Skeletal muscle cell (primary cell): ENCODE measurements at places on chromosomes 16 and 17.

- no peak for DNase-seq
Measured at GRCh38 chr17:77697480-77698400, 260.8 kb upstream of the TNRC6C start.

DNA sequence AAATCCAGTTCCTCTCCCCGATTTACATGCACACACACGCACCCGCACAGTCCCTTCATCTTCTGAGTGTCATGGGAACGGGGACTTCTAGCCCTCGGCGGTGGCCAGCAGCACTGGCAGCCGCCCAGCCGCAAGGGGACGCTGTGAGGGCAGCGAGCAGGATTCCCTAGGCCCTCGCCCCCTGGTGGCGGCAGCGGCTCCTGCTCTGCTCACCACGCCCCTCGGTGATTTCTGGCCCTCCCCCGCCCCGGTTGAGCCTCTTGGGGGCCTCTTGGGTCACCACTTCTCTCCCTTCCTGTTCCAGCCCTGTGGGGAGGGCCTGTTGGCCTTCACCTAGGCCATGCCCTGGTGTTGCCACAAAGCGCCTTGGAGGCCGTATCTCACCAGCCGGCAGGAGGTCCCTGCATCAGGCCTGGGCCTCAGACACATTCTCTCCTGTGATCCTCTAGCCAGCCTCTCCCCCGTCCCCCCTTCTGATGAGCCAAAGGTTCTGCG, 75.2 kb upstream of the KSR1 start:
- DNase-seq: no peak

DNA sequence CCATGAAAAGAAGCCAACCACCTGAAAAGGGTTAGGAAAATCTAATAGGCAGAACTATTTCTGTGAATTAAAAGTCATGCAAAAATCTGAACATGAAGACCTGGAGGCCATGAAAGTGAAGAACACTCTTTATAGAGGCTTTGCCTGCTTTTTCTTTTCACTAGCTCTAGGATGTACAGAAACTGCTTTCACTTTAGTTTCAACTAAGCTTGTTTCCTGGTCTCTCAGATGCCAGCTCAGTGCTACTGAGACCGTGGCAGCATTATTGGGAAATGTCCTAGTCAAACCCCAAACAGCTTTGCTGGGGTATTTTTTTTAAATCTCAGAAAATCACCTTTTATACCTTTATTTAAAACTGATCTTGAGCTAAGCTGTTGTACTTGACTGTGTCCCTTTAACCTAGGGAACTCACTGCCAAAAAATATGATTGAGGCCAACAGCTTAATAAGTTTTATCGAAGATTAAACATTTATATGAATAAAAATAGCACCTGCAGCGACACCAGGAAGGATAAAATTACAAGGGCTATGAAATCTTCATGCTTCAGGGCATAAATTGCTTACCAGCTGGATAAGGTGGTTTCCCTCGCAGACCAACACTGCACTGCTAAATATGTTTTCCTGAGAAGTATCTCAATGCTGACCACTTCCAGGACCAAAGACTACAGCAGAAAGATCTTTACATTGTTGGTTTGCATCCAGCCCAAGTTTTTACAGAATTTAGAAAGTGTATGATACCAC, 621.8 kb upstream of the ZFHX3 start:
- no peak for DNase-seq

DNA sequence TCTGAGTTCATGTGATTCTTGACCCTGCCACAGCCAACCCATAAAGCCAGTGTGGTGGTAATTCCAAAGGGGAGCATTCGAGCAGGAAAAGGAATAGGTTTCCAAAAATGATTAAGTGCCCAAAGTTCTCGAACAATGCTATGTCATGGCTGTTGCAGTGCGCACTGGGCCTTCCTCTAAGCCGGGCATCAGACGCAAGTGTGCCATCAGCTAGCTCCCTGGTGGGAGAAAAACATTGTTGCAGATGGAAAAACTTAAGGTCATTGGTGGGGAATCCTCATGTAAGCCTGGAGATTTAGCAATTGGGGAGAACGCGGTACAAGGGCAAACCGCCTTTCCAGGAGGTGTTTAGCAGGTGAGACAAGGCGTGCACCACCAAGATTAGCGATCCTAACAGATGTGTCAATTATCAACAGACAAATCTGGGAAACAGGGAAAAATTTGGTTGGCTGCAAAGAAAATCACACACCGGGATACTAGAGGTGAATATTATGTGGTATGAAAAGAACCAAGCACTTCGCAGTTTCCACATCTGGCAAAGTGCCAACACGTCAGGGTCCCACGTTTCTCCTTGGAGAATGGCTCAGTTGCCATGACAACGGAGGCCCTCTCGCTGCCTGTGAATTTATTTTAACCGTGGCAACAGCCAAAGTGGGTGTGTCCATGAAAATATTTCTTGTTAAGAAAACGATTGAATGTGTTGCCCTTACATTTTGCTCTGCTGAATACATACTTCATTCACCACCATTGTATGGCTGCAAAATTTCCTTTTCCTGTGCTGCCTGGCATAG, 118.5 kb upstream of the CACNG5 start:
- no peak for DNase-seq

- no peak for DNase-seq
Measured at GRCh38 chr17:72476575-72476986, 355.8 kb downstream of the SOX9 start.

GRCh38 chr17:74116087-74116717, 87.3 kb upstream of the RPL38 start:
- no peak for DNase-seq

GRCh38 chr16:86630471-86630870, 52.1 kb downstream of the FOXL1 start:
- no peak for DNase-seq

DNA sequence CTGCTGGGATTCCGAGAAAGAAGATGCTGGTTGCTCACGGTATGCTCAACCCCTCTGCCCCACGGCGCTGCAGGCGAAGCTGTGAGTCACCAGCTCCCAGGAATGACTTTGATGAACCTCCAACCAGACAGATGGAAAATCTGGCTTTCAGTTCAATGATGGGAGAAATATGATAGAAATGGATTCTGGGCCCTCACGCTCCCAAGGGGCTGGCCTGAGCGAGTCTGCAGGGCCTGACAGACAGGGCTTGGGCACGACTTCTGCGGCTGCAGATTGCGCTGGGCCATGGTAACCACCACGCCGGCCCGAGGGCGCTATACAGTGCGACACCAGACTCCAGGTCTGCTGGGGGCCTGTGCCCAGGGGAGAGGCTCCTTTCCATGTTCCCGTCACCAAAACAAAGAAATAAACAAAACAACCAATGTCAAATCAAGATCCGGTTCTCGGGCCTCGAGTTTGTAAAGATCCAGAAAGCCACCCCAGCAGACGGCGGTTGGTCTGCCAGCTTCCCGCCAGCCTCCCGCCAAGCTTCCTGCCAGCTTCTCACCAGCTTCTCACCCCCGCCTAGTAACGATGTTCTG, 11.1 kb upstream of the ABR start:
- DNase-seq: no peak

- DNase-seq: no peak
Measured at GRCh38 chr16:50841081-50841886, 99.4 kb downstream of the CYLD start.

DNA sequence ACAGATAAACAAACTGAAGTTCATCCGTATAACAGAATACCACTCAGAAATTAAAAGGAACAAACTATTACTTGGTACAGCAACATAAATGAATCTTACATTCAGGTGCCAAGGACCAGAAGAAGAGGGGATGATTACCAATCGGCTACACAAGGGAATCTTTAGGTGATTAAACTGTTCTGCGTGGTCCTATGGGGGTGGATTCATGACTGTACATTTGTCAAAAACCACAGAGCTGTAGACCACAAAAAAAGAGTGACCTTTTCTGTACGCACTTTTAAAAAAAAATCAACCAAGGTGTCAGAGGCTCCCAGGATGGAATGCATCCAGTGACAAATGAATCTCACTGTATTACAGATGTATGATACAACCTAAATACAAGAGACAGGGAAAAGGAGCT, 110.8 kb downstream of the CDYL2 start:
- DNase-seq: no peak

DNA sequence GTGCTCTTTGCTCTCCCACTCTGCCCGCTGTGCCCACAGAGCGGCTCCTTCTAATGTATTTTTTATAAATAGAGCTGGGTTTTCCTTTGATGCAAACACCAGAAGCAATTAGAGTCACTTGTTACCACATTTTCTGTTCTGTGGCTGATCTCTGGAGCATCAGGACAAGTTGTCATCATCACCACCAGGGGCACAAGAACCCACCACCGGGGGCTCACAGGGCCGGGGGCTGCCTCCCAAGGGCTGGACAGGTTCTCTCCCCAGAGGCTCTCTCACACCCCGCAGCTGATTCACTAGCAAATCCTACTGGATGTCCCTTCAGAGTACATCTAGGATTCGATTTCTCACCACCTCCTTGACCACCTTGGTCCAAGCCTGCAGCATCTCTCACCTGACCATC, 18.5 kb downstream of the C16orf82 start:
- no peak for DNase-seq

DNA sequence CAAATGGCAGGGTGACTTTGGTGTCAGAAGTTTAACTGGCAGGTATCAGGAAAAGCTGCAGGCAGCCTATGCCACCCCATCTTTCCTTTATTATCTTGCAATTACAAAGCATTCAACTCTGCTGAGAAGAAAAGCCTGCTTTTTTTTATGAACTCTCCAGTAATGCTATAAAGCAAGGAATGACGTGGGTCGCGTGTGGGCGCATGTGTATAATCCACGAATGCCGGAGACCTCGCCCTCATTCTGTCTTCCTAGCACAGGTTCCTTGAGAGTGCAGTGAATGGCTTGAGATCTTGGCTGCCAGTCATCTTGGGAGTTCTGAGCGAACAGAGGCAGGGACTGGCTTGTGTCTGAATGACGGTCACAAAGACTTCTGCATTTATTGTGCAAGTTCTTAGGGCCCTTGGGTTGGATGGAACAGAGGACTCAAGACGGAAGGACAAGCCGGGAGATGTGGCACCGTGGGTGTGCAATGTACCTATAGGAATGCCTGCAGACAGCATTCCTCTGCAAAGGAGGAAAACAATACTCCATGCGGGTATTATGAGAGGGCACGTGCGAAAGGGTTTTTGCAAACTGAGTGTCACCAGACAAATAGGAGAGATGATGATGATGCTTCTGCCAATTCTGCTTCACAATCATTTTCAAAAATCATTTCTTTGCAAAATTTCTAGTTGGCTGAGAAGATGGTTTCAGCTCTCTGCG, 96.1 kb upstream of the ELAC2 start:
- no peak for DNase-seq

- no peak for DNase-seq
Measured at GRCh38 chr16:77227745-77228144, 28.5 kb downstream of the SYCE1L start.

DNA sequence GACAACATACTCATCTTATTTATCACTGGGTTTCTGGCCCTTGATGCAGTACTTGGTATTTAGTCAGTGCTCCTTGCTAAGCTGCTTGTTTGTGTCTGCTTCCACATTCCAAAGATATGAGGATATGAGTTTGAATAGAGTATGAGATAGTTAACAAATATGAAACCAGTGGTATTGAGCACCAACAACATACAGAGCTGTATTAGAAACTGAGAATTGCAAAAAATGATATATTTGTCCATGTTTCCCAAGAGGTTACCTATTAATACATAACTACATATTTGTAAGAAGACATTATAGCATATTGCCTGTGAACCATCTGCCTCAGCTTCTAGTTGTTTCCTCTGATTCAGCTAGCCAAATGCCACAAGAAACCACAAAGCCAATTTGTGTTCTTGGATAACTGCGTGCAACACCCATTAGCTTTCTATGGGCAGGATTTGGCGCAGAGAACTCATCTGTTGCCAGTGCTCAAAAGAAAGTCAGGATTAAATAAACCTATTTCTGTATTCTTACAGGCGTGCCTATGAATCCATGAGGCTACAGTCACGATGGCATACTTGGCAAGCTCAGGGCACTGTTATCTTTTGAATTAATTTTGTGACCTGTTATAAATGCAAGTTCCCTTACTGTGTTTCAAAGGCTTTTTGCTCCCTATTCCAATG, 194.4 kb downstream of the MAP2K6 start:
- peak; percentile 82 for DNase-seq

DNA sequence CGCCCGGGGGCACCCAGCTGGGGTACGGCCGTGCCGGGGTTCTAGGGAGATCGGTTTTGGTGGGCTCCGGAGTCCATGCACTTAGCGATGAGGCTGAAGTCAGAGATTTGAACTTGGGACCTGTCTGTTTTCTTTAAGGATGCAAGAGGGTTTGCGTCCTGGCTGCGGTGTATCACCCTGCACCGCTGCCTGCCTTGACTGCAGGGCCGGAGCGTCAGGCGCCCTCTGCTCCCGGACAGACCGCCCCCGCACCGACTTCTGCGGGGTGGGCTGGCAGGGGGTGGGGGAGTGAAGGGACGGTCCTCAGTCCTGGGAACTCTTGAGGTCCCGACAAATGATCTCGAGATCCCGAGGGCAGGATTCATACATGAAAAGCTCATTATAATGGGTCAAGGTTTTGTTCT, 701 bp downstream of the PDP2 start:
- no peak for DNase-seq

GRCh38 chr17:19619705-19620325, 28.7 kb upstream of the ALDH3A2 start:
- DNase-seq: no peak

DNA sequence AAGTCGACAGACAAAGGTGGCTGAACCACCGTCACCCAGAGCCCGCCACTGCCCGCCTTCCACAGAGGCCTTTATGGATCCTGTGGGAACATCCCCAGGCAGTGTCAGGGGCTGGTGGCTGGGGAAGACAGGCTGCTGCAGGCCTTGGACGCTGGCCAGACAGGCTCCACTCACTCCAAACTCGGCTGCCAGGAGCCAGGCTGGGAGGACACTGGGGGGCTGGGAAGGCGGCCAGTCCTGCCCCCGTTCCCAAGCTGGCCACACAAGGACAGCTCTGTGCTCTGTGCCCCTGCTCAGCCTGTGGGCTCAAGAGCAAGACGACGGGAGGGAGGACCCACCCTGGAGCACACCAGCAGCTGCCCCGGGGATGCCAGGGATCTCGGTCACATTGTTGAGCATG, 7.6 kb upstream of the LCAT start:
- no peak for DNase-seq

- no peak for DNase-seq
Measured at GRCh38 chr17:9999919-10000695, 95.0 kb upstream of the RCVRN start.

DNA sequence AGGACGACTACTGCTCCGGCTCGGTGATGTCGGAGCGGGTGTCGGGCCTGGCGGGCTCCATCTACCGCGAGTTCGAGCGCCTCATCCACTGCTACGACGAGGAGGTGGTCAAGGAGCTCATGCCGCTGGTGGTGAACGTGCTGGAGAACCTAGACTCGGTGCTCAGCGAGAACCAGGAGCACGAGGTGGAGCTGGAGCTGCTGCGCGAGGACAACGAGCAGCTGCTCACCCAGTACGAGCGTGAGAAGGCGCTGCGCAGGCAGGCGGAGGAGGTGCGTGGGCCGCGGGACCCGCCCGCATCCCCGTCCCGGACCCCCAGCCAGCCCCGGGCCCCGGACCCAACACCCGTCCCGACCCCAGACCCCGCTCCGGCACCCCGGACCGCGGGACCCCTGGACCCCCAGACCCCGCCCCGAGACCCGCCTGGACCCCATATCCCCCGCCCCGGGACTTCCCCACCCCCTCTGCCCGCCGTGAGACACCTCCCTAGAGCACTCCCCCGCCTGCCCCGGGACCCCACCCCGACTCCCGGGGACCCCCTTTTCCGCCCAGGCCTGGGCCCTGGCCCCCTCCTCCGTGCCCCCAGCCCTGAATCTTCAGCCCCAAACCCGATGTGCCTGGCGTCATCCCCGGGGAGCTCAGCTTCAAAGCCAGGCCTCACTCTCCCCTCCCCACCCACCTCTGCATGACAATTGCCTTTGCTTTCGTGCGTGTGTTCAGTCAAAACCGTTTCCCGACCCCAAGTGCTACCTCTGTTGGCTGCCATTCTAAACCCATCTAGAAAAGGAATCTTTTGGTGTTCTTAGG, 594 bp downstream of the MAPK8IP3 start:
- no peak for DNase-seq
